Sigmoid colon (tissue), 7 donors: ENCODE measurements at places on chromosomes 7 and 10.
A peak's percentile ranks its signal among the peaks of the same experiment; 100 is the strongest.

DNA sequence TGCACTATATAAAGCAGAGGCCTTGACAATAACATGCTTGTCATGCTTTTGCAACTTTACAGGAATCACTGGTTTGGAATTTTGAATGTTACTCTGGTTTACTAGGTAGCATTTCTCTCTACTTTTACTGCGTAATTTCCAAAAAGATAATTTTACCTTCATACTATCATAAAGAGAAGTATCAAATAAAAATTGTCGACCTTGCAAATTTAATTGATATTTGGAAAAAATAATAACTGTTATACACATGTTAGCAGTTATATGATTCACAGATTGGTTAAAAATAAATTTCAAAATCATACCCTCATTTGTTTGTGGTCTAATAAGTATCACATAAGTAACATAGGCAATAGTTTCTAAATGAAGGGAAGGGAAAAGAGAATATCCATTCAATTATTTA, 228.5 kb upstream of the CACNA2D1 start:
- no peak overlapping the region for H3K27ac ChIP-seq
- no peaks in the 10 kb centered on the region for H3K27me3 ChIP-seq
- H3K36me3 ChIP-seq: no peaks in the 10 kb centered on the region
- no peak overlapping the region for H3K4me3 ChIP-seq
- no peak for DNase-seq

DNA sequence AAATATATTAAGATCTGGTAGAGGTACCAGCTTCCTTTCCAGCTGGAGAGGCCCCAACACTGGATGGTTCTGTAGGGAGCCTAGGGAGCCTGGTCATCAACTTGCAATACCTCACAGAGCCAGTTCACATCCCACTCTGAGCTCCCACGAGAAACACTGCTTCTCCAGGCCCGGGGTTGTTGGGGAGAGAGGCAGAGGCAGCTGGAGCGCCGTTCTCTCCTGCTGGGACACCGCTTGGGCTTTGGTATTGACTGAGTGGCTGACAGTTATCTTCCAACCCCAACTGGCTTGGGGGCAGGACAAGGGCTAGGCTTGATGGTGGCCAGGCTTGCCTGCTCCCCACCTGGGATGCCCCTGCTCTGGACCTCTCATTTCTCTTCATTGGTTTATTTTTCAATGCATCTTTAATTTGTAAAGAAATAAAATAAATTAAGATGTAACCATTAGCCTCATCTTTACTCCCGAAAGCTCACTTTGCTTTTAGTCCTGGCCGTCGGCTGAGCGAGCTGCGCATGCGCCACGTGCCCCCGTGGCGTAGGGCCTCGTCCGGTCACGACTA, 10.0 kb upstream of the CHCHD1 start:
- peak overlapping the region; percentile 97 for H3K27ac ChIP-seq
- H3K27me3 ChIP-seq: no peaks in the 10 kb centered on the region
- peaks cover 44% of the 10 kb centered on the region for H3K36me3 ChIP-seq

DNA sequence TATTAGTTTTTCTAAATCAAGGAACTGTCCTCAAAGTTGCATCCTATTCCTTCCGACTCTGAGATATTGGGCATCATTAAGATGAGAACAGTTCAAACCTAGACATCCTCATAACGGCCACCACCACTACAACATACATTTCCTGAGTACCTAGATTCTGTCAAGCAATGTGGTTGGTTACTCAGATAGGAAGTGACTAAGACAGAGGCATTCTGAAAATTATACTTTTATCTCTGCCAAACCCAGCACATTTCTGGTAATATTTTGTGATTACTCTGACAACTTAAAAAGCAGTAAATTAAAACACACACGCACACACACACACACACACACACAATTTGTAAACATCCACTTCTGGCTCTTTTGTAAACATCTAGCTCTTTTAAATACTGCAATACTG, 291.2 kb upstream of the MEOX2 start:
- no peaks in the 10 kb centered on the region for H3K27me3 ChIP-seq
- H3K36me3 ChIP-seq: no peaks in the 10 kb centered on the region
- peaks cover 3% of the 10 kb centered on the region for H3K4me1 ChIP-seq
- no peak overlapping the region for H3K27ac ChIP-seq
- H3K4me3 ChIP-seq: no peak overlapping the region

DNA sequence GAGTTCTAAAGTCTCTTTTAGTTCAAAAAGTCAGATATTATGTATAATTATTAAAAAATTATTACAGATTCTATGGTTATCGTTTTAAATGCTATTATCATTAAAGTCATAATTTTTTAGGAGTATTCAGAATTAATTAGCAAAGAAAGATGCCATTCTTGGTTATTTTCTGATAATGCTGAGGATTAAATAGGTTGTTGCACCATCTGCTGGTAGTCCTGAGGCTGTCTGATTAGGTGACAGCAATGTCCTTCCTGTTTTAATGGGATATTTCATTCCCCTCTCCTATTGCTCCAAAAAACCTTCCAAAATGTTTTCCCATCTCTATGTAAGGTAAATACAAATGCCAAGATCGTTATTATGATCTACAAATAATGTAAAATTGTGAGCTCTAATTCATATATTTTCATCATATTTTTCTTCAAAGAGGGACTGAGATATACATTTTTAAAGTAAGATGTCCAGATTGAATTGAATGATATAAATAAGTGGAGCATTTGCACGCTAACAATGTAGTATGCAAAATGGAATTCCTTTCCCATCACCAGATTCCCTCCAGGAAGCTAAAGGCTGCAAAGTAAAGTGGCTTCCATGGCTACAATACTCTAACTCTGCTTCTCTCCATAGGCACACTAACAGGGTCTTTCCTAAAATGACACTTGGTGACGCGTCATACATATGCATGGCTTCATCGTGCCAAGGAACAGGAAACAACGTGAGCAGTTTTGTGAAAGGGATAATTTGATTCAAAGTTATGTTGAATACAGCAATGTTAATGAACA, 58.8 kb upstream of the AKR1E2 start:
- H3K36me3 ChIP-seq: no peaks in the 10 kb centered on the region
- peak overlapping the region; percentile 58 for H3K27ac ChIP-seq
- H3K27me3 ChIP-seq: no peaks in the 10 kb centered on the region
- no peak for DNase-seq
- peaks cover 37% of the 10 kb centered on the region for H3K4me1 ChIP-seq
- H3K4me3 ChIP-seq: no peak overlapping the region

GRCh38 chr10:14326581-14326980, 4.1 kb downstream of the FRMD4A start:
- H3K27me3 ChIP-seq: no peaks in the 10 kb centered on the region
- no peaks in the 10 kb centered on the region for H3K4me1 ChIP-seq
- DNase-seq: no peak
- H3K36me3 ChIP-seq: no peaks in the 10 kb centered on the region

DNA sequence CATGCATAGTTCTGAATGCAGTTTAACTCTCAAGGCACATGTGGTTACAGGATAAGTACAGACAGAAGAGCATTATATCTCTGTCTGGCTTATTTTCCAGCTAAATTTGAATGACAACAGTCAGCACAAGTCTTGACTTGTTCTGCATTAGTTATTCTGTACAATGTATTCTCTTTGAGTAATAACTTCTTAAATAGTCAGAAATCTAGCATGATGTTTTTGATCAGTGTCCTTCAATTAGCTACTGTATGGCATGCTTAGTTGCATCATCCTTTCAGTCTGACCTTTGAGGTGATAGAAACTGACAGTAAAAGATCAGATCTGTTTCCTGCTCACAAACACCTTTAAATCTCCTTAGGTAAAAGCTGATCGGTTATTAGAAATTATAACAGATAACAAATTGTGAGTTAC, 118.1 kb downstream of the ARL4A start:
- no peak overlapping the region for H3K4me3 ChIP-seq
- H3K36me3 ChIP-seq: no peaks in the 10 kb centered on the region
- no peaks in the 10 kb centered on the region for H3K27me3 ChIP-seq
- H3K4me1 ChIP-seq: no peaks in the 10 kb centered on the region
- DNase-seq: no peak
- no peak overlapping the region for H3K27ac ChIP-seq

GRCh38 chr10:101615525-101616116, 27.5 kb downstream of the DPCD start:
- H3K27me3 ChIP-seq: no peaks in the 10 kb centered on the region
- no peaks in the 10 kb centered on the region for H3K4me1 ChIP-seq
- DNase-seq: no peak
- H3K36me3 ChIP-seq: peaks cover 11% of the 10 kb centered on the region
- no peak overlapping the region for H3K4me3 ChIP-seq

- H3K4me1 ChIP-seq: no peaks in the 10 kb centered on the region
- H3K4me3 ChIP-seq: no peak overlapping the region
- peak; percentile 51 for DNase-seq
- H3K36me3 ChIP-seq: no peaks in the 10 kb centered on the region
- no peaks in the 10 kb centered on the region for H3K27me3 ChIP-seq
Observed at GRCh38 chr7:45178241-45179225, 20.9 kb downstream of the RAMP3 start.

DNA sequence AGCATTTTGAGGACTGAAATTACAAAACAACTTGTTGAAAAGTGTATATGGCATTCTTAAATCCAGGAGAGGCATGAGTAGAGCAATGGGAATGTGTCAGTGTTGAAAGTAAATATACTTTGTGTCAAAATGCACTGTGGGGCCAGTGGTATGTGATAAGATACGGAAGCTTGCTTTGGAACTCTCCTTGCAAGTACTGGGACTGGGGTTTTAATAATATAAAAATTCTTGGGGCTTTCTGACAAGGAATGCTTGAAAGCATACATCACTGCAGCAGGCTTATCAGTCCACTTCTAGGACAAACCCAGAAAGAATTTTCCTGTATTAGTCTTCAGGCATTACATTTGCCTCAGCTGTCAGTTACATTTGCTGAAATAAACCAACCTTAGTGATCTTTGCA, 472.8 kb upstream of the FZD8 start:
- H3K4me1 ChIP-seq: peaks cover 52% of the 10 kb centered on the region
- no peak for DNase-seq
- H3K27ac ChIP-seq: no peak overlapping the region

- H3K27ac ChIP-seq: no peak overlapping the region
- peaks cover 47% of the 10 kb centered on the region for H3K27me3 ChIP-seq
- no peaks in the 10 kb centered on the region for H3K36me3 ChIP-seq
- peaks cover 12% of the 10 kb centered on the region for H3K4me1 ChIP-seq
- no peak overlapping the region for H3K4me3 ChIP-seq
- DNase-seq: no peak
Observed at GRCh38 chr10:101237982-101238731, 8.9 kb upstream of the LBX1 start.

DNA sequence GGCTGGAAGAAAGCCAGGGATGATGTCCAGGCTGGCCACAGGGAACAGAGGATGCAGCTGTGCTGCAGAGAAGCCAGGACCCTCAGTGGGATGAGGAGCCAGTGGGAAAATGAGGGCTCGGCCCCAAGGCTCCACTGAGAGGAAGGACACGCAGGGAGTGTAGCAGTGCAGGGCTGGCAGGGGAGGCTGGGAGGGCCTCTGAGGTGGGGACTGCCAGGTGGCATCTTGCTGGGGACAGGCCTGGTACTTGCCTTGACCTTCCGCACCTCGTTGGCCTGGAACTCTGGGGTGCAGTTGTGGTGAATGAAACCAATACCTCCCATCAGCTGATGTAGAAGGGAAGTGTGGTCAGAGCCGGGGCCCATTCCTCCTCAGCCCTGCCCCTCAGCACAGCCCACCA, 9.2 kb downstream of the IMPDH1 start:
- no peaks in the 10 kb centered on the region for H3K27me3 ChIP-seq
- peaks cover 14% of the 10 kb centered on the region for H3K4me1 ChIP-seq
- H3K4me3 ChIP-seq: no peak overlapping the region
- no peak overlapping the region for H3K27ac ChIP-seq

DNA sequence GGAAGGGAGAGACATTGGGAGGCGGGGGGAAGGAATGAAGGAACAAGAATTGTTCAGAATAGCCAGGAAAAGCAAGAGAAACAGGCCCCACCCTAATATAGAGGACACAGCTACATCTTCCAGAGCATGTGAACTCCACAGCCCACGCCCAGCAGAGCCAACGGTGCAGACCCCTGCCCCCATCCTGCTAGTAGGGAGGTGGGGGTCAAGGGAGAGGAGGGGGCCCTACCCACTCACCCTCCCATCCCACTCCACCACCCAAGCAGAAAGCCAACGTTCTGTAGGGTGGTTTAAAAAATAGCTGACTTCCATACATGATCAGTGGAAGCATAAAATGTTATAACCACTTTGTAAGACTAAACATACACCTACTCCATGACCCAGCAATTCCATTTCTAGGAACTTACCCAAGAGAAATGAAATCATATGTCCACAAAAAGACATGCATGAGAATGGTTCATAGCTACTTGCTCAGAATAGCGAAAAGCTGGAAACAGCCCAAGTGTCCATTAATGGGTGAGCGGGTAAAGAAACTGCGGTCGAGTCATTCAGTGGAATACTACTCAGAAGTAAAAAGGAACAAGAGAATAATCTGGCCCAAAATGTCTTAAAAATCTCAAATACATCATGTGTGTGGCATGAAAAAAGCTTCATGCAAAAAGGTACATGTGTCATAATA, 31.8 kb downstream of the CTBP2 start:
- DNase-seq: no peak
- no peaks in the 10 kb centered on the region for H3K4me1 ChIP-seq
- no peak overlapping the region for H3K27ac ChIP-seq
- no peak overlapping the region for H3K4me3 ChIP-seq
- H3K36me3 ChIP-seq: no peaks in the 10 kb centered on the region

DNA sequence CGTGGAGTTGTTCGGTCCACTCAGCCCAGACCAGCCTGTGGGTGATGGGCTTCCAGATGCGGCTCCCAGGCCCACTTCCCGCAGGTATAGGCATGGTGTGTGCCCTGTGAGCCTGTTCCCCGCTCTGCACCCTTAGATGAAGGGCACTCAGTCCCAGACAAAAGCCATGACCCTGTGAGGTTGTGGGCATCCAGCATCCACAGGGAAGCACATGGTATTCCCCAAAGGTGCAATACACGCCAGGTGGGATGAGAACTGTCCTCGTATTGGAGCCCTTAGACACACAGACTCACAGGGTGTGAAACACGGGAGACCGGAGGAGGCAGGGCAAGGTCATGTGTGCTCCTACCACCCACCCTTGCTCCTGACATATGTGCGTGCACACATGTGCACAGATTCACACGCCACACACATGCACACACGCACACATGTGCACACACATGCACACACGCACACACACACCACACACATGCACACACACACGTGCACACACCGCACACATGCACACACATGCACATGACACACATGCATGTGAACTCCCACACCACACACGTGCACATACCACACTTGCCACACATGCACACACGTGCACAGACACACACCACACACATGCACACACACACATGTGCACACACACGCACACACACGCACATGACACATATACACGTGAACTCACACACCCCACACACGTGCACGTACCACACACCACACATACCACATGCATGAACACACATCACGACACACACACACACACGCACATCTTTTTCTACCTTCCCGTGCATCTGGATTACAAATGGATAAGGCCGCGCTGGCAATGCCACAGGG, 319.4 kb downstream of the WDR37 start:
- peaks cover 8% of the 10 kb centered on the region for H3K27me3 ChIP-seq
- H3K36me3 ChIP-seq: no peaks in the 10 kb centered on the region
- DNase-seq: no peak
- H3K4me1 ChIP-seq: no peaks in the 10 kb centered on the region
